Motor neuron (in vitro differentiated cells): ENCODE measurements at places on chromosomes 2 and 18.

DNA sequence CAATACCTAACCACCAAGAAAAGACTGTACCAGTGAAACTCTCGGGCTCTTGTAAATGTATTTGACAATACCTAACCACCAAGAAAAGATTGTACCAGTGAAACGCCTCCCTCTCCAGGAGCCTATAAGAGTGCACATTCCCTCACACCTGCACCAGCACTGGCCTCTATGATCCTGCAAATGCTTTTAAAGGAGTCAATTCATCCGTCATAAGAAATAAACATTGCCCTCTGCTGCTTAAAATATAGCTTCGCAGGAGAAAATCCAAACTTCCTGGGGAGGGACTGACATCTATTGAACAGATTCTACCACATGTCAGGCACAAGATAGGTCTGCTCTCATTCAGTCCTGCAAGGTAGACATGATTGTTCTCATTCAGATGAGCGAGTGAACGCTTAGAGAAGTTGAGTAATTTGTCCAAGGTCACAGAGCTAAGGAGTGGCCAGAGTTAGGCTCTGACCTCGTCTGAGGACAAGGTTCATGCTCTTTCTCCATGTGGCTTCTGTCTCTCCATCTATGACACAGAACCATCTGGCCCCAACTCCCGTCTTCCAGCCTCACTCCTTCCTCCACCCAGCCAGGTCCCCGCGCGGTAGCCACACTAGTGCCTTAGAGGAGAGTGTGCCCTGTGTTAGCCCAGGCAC, 38.7 kb downstream of the MCFD2 start:
- ATAC-seq = no peak

GRCh38 chr2:42189235-42189566, 20.0 kb downstream of the EML4 start:
- ATAC-seq = no peak

DNA sequence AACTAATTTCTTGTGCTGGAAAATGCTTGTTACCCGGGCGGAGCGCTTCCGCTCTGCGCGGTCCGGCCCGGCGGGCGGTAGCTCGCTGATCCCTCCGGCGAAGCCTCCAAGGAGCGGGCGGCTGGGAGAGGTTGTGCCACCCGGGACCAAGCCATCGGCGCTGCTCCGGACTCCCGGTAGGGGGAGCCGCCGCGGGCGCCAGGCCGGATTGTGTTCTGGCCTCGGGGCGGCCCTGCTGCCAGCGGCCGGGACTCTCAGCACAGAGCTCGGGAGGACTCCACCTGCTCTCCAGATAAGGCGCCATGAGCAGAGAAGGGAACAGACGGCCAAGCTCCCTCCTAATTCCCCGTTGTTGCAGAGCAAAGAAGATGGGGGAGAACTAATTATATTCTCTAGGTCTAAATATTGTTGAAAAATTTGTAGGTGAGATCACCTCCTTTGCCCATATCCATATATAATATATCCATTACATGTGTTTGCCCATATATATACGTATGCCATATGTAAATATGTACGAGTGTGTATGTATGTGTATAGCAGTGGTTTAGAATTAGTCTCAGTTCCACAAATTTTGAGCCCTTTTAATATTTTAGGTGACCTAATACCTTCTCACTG, 13.8 kb upstream of the SATB2 start:
- ATAC-seq = peak; percentile 99

- ATAC-seq = no peak
Measured at GRCh38 chr2:150404147-150404546, 83.3 kb downstream of the RND3 start.

- ATAC-seq = no peak
Measured at GRCh38 chr2:44789971-44790721, 151.4 kb upstream of the SIX3 start.

- no peak for ATAC-seq
Measured at GRCh38 chr2:226057914-226058313, 658.4 kb downstream of the NYAP2 start.

GRCh38 chr2:62570861-62571698, 65.1 kb upstream of the TMEM17 start:
- ATAC-seq = no peak

- no peak for ATAC-seq
Measured at GRCh38 chr2:32436150-32436549, 79.3 kb downstream of the BIRC6 start.

DNA sequence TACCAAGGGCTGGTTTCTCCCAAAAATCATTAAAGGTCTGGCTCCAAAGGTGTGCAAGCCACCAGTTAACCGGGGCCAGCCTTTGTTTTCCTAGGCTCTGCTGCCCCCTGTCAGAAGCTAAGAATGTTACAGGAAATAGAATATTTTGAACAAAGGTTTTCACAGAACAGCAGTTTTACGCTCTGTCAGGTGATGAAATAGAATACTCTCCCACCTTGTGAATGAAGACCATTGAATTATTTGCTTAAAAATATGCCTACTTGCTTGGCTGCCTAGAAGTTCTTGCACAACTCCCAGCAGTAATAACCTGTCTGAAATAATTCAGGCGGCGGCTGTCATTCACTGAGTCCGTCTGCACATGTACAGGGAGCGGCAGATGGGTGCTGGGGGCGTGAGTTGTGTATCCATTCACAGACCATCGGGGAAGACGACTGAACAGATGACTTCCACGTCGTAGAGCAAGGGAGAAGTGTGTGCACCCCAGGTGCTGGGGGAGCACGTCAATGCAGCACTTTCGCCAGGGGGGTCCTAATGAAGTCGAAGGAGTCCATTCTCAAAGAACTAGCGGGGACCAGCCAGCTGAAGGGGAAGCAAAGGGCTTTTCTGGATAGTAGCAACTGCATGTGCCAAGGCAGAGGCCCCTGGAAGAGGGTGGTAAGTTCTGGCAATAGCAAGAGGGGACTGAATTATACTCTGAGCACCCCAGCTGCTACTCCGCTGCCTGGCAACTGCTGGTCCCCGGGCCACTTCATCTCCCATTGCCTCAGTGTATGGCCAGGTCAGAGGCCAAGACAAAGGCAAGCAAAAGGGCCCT, 56.1 kb downstream of the SF3B1 start:
- peak; percentile 64 for ATAC-seq

DNA sequence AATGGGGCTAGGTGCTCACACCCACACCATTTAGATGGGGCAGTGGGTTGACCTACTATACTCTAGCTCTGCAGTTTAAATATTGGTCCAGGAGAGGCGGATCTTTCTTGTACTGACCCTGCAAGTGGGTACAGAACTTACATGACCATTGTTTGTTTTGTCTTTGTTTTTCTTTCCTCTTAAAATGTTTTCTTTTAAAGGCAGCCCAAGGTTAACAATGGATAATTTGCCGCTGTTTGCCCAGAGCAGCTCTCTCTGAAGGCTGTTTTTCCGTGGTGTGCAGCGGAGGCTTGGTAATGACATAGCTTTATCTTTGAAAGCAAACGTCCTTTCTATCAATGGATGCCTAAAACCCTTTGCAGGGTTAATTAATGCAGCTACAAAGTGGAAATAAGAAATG, 133.3 kb upstream of the MEX3C start:
- ATAC-seq = no peak

- ATAC-seq = no peak
Measured at GRCh38 chr2:119229716-119230115, 6.1 kb downstream of the STEAP3 start.

DNA sequence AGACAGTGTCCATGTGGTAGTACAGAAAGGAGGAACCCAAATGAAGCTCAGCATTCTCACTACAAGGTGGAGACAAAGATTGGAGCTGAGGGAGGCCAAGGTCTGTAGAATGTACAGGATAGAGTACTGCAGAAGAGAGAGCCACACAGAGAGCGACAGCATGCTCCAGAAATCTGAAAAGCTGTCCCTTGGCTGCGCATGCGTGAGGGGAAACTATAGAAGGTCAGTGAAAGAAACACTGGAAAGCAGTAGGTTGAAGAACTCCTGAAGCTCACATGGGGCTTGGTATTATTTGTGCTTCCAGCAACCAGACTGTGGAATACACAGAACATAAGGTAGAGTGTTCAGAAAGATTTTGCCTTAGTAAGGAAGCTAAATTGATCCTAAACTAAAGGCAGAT, 142.5 kb downstream of the TXNL1 start:
- no peak for ATAC-seq

- no peak for ATAC-seq
Measured at GRCh38 chr2:162261032-162261945, 18.0 kb upstream of the FAP start.

DNA sequence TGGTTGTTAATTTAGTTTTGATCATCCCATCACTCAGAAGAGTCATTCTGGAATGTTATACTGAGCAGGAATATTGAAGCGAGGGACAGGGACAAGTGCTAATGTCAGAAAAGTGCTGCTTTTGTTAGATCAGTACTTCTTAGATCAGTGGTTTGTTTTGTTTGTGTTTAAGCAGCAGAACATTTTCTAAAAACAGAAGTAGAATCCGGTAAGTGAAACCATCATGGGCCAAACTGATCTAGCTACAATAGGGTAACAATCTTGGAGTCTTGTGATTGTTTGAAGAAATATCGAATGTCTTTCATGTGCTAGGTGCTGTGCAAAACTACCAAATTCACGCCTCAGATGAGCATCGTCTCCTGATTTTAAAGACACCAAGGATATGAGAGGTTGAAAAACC, 45.1 kb upstream of the SEC11C start:
- ATAC-seq = no peak

GRCh38 chr2:170713543-170714380, 1.4 kb upstream of the SP5 start:
- ATAC-seq = no peak

DNA sequence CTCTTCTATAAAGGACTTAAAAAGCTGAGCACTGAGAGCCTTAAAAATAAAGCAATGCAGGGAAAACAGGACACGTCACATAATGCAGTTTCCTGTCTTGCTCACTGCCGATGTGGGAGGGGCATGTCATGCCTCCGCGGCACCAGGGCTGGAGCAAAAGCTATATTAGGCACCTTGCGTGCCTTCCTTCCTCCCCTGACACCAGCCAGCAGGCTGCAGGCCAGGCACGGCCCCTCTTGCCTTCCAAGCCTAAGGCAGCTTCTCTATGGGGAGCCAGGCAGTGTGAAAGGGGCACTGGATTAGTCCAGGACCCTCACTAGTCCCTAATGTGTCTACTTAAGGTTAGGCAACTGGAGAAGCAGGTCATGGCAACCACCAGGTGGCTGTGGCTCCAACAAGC, 26.3 kb downstream of the MRPL35 start:
- ATAC-seq = no peak

DNA sequence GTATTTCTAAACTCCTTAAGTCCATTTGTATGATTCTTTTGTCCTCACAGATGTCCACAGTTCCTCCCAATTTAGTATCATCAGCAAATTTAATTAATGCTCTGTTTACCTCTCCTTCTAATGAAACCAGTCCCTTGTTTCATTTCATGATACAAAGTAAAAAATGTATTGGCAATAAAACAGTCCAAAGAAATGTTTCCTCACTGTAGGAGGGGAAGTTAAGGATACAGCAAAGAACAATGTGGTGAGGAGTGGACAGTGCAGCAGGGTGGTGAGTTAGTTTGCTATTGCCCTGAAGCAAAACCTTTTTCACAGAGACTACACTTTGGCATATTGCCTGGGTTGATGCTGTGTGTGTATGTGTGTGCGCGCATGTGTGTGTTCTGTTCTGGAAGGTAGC, 401.5 kb downstream of the ARHGAP15 start:
- no peak for ATAC-seq

DNA sequence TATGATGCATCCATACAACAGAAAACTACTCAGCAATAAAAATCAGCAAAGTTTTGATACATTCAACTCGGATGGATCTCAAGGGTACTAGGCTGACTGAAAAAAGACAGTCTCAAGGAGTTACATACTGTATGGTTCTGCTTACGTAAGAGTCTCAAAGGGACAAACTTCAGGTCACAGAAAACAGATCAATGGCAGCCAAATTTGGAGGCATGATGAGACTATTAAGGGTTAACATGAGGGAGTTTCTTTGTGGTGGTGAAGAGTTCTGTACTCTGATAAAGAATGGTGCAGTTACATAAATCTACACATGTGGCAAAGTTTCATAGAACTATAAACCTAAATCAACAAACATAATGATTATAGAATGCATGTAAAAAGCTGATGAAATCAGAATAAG, 81.4 kb downstream of the COBLL1 start:
- ATAC-seq = no peak

DNA sequence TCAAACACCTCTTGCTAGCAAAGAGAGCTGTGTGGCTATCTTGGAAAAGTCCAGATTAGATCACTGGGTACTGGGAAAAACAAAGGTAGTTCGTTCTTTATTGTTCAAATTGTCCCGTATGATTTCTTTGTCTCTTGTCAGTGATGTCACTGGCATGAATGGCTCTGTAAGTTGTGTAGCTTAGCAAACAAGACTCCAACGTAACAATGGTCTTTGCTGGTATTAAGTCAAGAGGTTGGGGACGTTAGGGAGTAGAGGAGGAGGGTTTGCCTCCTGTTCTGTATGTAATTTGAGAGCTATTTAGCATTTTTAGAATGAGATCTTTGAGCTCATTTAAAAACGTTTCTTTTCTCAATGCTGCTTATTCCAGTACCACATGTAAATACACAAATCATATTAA, 216.5 kb upstream of the SP5 start:
- peak; percentile 74 for ATAC-seq

- no peak for ATAC-seq
Measured at GRCh38 chr2:238939074-238939473, 91.2 kb downstream of the TWIST2 start.

DNA sequence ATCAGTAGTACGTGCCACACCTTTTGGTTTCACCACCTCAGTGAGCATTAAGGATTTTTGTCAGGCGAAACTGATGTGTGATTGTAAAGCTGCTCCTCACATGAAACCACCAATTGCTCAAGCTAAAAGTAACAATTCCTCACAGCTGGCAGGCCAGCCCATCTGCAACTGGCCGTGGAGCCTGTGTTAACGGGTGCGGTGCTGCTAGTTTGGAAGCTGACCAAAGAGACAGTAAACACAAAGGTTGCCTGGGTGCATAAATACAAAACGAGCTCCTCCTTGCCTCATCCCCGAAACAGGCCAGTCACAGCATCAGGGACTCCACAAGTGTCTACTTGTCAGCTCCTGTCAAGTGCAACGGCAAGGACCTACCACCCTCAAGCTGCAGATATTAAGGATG, 32.0 kb downstream of the LGALSL start:
- peak; percentile 64 for ATAC-seq

GRCh38 chr2:175575346-175576258, 394.1 kb upstream of the ATP5MC3 start:
- ATAC-seq = no peak

- ATAC-seq = no peak
Measured at GRCh38 chr2:121429119-121429903, 101.4 kb upstream of the RNU4ATAC start.
